ENCODE measurements at places on chromosomes 7 and 10. TPM values are rescaled to one million over a fixed set of nuclear protein-coding genes. Genes with fewer than 3 reads are reported as not detected.

FAM237B gene
- not detected for total RNA-seq

DNA sequence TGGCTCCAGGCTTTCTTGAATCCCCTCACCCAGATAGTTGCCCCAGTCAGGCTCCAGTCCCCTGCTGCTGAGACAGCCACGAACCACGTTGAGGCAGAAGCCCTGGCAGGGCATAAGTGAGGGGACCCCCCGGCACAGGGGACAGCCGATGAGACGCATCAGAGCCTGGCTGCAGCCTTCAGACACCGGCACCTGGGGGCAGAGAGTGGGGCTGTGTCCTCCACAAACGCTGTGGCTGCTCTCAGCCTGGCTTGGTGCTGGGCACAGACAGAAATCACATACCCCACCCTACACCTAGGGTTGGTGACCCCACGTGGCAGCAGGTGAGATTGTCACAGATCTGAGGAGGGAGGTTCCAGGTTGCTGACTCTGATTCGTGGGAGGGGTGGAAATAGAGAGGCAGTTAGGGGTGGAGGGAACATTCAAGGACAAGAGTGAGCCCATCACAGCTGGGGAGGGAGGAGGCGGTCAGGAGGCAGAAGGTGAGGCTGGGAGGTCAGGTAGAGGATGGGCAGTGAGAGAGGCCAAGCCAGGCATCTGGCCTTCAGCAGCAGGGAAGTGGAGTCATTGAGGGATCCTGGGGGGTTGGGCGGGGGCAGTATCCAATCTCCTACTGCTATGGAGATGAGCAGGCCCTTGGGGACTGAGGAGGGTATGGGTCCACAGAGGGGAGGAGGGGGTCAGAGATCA lies 3.2 kb downstream of the GPC2 start:
- no peak overlapping the region for H3K27ac ChIP-seq
- peak; percentile 79 for DNase-seq
- H3K36me3 ChIP-seq, result peaks cover 6% of the 10 kb centered on the region

- H3K27me3 ChIP-seq, result no peaks in the 10 kb centered on the region
- no peak overlapping the region for H3K4me3 ChIP-seq
- DNase-seq, result no peak
- H3K36me3 ChIP-seq, result no peaks in the 10 kb centered on the region
- no peak overlapping the region for H3K27ac ChIP-seq
- H3K4me1 ChIP-seq, result peaks cover 25% of the 10 kb centered on the region
These were observed 57.7 kb downstream of the OSBPL3 start for GRCh38 chr7:24922099-24922773.

DNA sequence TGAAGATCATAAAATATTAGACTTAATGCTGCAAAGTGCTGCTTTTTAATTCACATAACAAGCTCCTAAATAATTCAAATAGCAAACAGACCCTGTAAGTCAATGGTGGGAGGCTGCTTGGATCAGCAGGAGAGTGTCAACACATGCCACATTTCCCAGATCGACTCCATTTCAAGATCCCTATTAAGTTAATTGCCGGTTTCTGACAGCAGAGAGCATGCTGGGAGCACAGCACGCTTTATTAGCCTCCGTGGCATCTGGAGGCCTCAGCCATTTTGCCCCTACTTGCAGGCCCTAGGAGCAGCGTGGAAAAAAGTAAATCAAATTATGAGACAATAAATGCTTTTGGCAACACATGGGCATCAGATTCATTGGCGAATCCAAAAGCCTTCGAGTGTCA lies 201.0 kb downstream of the EMX2 start:
- peaks cover 15% of the 10 kb centered on the region for H3K27me3 ChIP-seq
- H3K4me3 ChIP-seq, result no peak overlapping the region
- H3K27ac ChIP-seq, result no peak overlapping the region
- no peak for DNase-seq

DNA sequence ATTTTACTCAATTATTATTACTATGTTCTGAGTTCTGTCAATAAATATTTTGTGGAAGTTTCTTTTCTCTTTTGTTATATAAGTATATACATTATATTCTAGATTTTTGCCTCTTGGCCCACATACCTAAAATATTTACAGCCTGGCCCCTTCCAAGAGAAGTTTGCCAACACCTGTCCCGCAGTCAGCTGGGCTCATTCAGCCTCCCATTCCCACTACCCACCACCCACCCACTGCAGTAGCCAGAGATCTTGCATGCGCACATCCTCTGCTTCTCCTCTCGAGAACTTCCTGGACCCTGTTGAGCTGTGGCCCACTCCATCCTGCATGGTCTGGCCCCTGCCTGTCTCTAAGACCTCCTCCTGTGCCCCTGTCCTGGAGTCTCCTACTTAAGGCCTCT lies 33.6 kb downstream of the WIPF3 start:
- DNase-seq, result no peak
- peaks cover 22% of the 10 kb centered on the region for H3K27me3 ChIP-seq
- H3K4me3 ChIP-seq, result no peak overlapping the region
- H3K36me3 ChIP-seq, result peaks cover 2% of the 10 kb centered on the region

- H3K27ac ChIP-seq, result no peak overlapping the region
- no peak overlapping the region for H3K4me3 ChIP-seq
- peaks cover 3% of the 10 kb centered on the region for H3K36me3 ChIP-seq
- no peak for DNase-seq
These were observed 10.6 kb downstream of the DNAJB9 start for GRCh38 chr7:108580298-108580697.

All from chondrocyte (in vitro differentiated cells).